ENCODE measurements at places on chromosomes 13 and 19.

- DNase-seq: no peak
Measured at GRCh38 chr13:108963846-108964600, 334.6 kb downstream of the MYO16 start.

GRCh38 chr13:47025791-47026447 lies 129.1 kb upstream of the HTR2A start:
- DNase-seq: no peak

- DNase-seq: no peak
Measured at GRCh38 chr13:46396341-46396740, 9.3 kb upstream of the RUBCNL start.

DNA sequence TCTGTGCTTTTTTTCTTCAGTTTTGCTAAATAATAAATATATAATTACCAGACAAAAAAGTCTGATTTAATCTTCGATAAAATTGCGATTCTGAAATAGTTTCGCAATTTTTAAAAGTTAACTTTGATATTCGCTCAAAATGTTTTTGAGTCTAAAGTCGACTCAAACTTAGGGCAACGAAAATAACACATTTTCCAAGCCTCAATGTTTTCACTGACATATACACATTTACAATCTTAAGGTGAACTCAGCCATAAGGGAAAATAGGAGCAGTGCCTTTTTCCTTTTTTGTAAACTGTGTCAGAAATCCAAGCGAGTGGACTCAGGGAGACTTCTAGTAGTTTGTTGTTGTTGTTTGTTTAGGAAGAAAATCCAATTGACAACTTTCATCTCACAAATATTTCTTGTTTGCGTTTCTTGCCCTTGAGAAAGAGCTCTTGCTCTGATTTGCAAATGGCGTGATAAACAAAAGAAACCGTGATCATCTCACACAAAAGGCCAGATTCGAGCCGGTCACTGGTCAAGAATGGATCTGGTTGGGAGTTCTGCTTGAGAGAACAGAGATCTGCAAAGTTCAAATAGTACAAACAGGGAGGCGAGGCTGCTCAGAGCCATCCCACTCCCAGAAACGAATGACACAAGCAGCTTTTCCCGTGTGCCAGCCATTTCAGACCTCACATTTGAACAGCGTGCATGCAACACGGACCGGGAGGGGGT lies 2.1 kb downstream of the SOX21 start:
- DNase-seq: no peak

- DNase-seq: no peak
Measured at GRCh38 chr19:39865953-39866352, 19.8 kb upstream of the FBL start.

- DNase-seq: no peak
Measured at GRCh38 chr13:25473864-25474263, 102.1 kb downstream of the ATP8A2 start.

- peak; percentile 99 for DNase-seq
Measured at GRCh38 chr19:41397086-41398049, at the start of the genes BCKDHA and EXOSC5. Gene BCKDHA (plus strand): TSS chr19:41397818. CDS start chr19:41397828, 10 bp downstream. Gene EXOSC5 (minus strand): TSS chr19:41397359. CDS start chr19:41397328, 31 bp downstream.

DNA sequence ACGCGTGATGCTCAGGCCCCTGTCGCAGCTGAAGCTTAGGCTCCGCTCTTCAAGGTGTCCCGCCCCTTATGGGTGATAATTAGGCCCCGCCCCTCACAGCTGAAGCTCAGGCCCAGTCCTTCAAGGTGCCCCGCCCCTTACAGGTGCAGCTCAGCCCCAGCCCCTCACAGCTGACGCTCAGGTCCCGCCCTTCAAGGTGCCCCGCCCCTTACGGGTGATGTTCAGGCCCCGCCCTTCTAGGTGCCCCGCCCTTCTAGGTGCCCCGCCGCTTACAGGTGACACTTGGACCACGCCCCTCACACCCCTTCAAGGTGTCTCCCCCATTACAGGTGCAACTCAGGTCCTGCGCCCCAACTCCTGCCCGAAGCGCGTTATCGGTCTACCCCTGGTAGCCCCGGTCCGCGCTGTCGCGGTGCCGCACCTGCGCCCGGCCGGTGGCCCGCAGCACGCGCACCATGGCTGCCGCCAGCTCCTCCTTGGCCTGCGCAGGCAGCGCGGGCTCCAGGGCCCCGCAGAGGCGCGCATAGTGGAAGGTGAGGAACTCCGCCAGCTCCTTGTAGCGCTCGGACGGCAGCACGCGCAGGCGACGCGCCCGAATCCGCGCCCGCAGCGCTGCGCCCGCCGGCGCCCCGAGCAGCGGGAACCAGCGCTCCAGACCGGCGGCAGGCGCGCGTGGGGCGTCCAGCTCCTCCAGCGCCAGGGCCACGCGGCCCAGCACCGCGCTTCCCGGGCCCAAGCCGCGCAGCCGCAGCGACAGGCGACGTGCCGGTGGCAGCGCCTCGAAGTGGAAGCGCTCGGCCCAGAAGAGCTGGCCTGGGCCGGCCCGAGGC lies 7.3 kb downstream of the RASAL3 start:
- DNase-seq: peak; percentile 67

DNA sequence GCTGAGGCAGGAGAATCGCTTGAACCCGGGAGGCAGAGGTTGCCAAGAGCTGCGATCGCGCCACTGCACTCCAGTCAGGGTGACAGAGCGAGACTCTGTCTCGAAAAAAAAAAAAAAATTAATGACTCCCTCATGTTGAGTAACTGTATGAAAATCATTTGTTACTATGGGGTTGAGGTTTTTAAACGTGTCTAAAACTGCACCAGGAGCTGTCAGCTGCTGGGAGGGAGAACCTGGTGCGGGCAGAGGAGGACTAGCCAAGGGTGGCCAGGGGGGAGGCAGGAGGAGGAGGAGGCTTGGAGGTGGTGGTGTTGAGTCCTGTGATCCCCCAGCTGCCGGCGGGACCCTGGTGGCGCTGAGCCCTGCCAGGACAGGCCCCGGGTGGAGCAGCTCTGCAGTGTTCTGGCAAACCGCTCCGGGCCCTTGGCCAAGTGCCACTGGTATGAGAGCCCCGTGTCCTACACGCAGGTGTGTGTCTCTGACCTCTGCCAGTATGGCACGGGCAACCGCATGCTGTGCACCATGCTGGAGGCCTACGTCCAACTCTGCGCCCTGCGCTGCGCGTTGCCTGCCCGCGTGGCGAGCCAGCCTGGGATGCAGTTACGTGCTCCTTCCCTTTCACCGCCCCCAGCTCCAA lies 17.1 kb upstream of the FXYD3 start:
- peak; percentile 3 for DNase-seq

- DNase-seq: no peak
Measured at GRCh38 chr13:98581381-98581780, 4.5 kb upstream of the STK24 start.

DNA sequence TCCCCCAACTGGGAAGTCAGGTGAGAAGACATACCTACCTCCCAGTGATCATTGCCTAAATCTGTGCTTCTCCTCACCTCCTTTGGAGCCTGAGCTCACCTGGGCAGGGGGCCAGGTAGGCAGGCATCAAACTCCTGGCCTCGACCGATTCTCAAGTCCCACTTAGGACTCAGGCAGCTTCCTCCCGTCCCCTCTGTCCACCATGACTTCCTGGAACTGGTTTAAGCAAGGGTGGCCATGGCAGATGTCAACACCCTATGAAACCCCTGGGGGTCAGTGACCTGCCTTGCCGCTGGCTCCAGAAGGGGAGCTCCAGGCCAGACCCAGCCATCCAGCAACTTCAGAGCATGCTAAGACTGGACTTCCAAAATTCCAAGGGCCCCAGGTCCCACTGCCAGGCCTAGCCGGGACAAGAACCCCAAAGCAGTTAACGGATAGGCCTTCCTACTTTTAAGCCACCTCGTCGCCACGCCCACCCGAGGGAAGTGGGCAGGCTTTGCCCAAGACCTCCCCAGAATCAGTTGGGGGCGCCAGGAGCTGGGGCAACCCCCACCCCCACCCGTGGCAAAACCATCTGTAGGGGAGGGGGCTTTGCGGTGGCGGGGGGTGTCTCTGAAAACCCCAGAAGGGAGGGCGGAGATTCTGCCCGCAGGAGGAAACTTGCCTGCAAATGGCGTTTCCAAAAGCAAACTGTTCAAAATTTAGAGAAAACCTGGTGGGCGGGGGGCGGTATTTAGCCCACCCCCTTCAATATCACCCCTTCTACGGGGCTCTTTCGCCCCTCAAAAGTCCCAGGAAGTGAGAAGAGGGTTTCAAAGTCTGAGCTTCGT lies 657 bp downstream of the PLIN3 start:
- no peak for DNase-seq

DNA sequence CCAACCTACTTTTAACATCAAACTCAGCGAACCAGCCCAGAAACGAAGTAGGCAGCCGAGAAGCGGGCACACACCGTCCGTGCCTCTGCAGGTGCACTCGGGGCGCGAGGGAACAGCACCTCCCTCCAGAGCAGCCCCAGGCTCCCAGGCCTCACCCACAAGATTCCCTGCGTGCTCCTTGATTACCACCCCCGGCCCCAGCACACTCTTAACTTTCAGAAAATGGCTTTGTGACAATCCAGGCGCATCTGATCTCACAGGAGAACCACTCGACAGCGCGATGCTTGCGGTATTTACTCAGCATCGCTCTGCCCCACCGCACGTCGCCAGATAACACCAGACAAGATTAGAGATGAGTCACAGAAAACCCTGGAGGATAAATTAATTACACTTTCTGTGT lies 134.9 kb upstream of the SPACA7 start:
- no peak for DNase-seq

GRCh38 chr13:38785042-38785441 lies 98.2 kb downstream of the FREM2 start:
- no peak for DNase-seq

DNA sequence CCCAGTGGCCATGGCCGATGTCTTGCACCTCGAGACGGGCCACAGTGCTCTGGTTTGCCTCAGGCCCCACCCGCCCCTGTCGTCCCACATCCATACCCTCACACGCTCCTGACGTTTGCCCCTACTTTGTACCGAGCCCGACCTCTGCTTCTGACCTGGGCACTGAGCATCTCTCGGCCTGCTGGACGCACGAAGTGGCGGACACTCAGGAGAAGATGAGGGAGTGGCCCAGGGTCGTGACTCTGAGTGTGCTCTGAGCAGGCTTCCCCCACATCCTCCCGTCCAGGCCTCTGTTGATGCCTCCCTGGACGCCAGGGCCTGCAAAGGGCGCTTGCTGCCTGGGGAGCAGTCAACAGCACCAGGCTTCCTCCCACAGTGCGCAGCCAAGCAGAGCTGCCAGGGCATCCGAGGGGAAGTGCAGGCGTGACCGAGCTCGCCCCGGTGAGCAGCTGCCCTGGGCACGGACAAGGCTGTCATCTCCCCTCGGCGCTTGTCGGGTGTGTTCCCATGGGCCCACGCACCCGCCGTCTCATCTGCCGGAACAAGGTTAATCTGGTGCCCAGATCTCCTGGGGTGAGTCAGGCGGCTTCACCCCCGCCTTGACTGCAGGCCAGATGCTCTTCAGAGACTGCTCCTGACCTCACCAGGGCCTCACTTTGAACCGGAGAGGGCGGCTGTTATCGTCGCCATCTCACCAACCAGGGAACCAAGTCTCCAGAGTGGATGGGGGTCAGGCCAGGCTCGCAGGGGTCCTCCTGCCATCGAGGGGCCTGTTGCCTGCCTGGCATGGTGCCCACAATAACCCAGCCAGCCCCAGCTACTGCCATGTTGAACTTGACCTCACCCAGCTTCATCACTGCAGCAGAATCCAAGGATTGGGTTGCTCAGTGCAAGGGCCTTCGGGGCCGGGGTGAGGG lies 27.2 kb downstream of the COMP start:
- DNase-seq: no peak

- no peak for DNase-seq
Measured at GRCh38 chr13:91596842-91597241, 198.4 kb downstream of the GPC5 start.

- no peak for DNase-seq
Measured at GRCh38 chr19:54047616-54048015, 16.1 kb downstream of the VSTM1 start.

DNA sequence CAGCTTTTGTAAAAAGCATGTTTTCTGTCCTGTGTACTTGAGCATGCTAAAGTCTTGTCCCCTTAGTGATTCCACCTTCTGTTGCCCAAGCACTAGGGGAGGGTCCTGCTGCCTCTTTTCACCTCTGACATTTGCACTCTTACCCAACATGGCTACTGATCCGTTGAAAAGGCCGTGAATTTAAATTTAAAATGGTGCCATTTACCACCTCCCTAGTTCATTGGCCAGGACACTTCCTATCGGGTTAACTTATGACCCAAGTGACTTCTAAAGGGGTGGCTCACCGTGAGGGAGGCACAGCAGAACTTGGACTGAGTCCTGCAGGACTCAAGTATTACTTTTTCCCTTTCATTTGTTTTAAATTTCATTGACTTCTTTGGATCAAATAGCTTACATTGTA lies 33.3 kb upstream of the CEACAM21 start:
- no peak for DNase-seq

- DNase-seq: no peak
Measured at GRCh38 chr19:41923045-41923788, 5.0 kb downstream of the ERFL start.

DNA sequence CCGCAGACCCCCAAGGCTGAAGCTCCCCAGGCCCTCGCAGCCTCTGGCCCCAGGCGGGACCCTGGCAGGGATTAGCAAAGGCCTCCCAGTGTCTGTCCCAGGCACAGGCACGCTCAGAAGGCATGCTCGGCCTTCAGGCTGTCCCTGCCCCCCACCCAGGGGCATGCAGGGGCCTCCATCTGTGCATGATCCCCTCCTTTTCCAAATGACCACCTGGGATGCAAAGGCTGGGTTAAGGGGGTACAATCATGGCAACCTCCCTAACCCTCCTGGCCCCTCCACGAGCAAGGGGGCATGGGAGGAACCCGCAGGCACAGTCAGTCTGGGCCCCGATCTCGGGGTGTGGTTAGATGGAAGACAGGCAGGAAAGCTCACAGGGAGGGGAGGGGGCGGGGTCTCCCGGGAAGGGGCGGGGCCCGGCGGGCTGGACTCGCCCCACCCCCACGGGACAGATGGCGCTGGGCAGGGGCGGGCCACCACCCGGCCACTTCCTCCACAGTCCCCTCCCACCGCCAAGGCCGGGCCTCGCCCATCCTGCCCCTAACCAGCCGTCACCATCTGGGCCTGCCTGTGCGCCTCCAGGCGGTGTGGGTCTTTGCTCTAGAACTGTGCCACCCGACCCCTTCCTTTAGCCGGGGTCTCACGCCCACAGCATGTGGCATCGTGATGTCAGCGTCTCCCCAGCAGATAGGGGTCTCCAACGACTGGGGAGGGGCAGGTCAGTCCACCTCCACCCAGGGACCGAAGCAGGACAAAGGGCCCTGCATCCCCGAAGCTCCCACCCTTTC lies 7.0 kb upstream of the REXO1 start:
- no peak for DNase-seq

DNA sequence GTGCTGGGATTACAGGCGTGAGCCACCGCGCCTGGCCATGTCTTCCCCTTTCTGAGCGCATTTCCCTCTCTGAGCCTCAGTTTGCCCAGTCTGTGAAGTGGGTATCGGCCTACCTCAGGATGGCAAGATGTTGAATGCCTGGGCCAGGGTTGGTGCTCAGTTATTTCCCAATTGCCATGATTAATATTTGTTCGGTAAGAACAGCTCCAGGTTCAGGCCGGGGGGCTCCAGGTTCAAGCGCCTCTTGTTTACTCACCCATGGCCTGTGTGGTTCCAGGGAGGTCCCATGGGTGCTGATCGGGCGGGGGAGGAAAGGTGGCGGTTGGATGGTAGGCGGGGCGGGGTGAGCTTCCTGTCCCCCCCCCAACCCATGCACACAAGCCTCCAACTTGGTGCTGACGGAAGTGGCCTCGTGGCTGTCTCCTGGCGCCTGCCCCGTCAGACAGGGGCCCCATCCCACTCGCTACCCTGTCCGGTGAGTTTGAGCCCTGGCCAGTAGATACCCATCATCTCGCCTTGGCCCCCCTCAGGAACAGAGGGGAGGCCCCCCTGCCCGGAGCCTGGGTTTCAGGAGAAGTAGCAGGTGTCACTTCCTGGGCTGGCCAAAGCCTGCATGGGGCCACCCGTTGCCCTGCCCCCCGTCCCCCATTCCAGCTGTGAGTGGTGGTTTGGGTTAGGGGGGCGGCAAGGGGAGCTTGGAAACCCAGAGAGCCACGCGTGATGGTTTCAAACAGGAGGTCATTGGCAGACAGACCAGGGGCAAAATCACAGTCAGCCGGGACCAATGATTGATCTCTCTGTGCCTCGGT lies at the start of gene FCHO1:
Gene FCHO1 (plus strand): TSS at position 375 of the 809 bp plus-strand sequence. CDS start 3,688 bp downstream, outside the sequence.
- DNase-seq: no peak

Measured in NCI-H2029 treated with DMSO at 0.1 percent for 48 hours (cell line).